ENCODE measurements at places on chromosomes 3 and 15.

- DNase-seq, result no peak
Measured at GRCh38 chr3:191382661-191383060, 52.3 kb upstream of the UTS2B start.

- DNase-seq, result no peak
Measured at GRCh38 chr3:182949688-182950087, 30.6 kb downstream of the DCUN1D1 start.

DNA sequence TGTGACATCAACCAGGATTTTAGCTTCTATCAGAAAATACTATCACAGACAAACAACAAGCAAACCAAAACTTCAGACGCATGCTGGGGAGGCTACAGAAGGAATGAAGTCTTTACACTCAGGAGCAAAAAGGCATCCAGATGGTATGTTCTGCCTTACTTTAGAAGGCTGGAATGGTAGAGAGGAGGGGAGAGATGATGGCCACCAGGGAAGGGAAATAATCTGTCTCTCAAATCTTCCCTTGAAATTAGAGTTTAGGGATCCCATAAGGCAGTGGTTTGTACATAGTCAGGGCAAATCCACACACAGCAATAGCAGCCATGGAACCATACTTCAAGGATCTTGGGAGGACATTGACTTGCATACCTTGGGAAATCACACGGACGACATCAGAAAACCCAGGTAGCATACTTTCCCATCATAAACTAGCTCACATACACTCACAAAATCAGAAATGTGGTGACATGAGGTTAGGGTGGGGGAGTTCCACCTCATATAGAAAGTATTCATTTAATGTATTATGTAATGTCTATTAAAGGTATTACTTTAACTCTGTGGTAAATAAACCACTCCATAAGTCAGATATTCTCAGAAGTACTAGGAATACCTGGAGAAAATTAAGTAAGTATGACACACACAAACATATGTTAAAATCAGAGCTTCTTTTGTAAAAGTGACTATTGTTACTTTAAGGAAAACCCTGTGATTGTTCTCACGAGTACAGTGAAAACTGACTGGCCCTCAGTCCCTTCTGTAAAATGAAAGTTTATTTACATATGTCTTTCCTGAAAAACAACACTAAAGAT, 9.4 kb downstream of the BTLA start:
- no peak for DNase-seq

DNA sequence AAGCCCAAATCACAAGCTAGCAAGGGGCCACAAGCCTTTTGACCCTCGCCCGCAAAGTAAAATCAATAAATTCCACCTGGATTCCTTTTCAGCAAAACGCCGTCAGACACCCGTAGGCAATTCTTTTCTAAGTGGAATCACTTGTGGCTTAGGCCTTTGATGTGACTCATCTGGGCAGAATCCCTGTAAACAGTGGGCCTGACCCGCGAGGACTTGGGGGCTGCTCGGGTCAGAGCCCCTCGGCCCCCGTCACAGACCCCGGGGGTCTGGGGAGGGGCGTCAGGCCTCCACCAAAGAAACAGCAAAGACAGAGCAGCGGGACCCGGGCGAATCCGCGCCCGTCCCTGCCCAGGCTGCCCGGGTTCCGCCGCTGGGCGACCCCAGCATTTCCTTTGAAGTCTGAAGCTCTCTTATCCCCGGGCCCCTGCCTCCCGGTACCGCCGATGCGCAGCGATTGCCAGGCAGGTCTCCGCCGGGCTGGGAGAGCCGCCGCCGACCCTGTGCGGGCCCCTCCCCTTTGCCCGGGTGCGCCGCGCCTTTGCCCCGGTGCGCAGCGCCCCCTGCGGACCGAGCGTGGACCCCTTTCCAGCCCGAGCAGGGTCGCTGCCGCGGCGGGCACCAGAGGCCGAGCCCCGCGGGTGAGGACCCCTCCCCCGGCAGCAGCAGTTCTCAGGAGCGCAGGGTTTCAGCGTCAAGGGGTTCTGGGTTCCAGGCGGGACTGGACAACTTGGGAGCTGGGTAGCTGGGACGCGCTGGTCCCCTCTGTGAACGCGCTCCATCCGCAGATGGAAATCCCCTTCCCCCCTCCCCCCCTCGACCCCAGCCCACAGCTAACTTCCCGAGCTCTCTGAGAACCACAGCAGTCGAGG, 178.3 kb downstream of the UACA start:
- peak; percentile 96 for DNase-seq

GRCh38 chr3:146050691-146051090, 110.3 kb downstream of the PLOD2 start:
- no peak for DNase-seq

DNA sequence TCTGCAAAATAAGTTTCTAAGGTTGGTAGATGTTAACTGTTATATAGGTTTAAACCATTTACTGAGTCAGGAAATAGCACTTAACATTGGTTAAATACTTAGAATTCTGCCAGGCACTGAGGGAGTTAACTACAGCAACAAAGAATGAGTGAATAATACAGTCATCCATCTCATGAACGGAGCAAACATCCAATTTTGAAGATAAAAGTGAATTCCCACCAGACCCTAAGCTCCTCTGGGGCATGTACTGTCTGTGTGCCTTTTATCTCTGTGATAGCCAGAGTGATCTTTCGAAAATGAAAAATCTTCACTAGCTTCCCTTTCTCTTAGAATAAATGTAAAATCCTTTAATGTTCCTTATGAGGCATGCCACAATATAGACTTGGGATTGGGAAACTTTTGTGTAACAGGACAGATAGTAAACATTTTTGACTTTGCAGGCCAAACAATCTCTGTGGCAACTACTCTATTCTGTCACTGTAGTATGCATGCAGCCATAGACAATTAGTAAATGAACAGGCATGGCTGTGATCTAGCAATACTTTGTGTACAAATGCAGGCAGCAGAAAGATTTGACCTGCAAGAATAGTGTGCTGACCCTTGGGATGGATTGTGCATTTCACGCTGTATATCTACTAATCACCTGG, 294.5 kb upstream of the LMCD1 start:
- DNase-seq, result no peak

GRCh38 chr15:48005077-48005476, 115.7 kb upstream of the SLC24A5 start:
- no peak for DNase-seq

- peak; percentile 45 for DNase-seq
Measured at GRCh38 chr3:160226026-160226907, 1.0 kb downstream of the C3orf80 start.

Data from iPS-NIHi11 (cell line).